ENCODE measurements at places on chromosomes 3 and 15. TPM values are rescaled to one million over a fixed set of nuclear protein-coding genes. Genes with fewer than 3 reads are reported as not detected.

Gene THBS1
- 41.4 TPM for total RNA-seq

Gene CCDC54
- total RNA-seq = not detected

Gene HYKK
- 9.4 TPM for total RNA-seq

Gene ATP13A5
- total RNA-seq = 0.35 TPM

Gene BCL6
- total RNA-seq = 35.4 TPM

Gene VWA5B2
- total RNA-seq = not detected

Gene NLGN1
- total RNA-seq = 5.0 TPM

Gene KY
- 0.19 TPM for total RNA-seq

Gene TRPM1
- total RNA-seq = not detected

Gene SAMMSON
- 6.1 TPM for total RNA-seq

Gene CISH
- total RNA-seq = 11.1 TPM

Gene CASR
- total RNA-seq = not detected

Gene DIPK2A
- total RNA-seq = 37.6 TPM

Gene FGF7
- total RNA-seq = 29.4 TPM

Gene GP9
- total RNA-seq = not detected

Gene CEMIP
- 2.8 TPM for total RNA-seq

Gene GDPGP1
- 5.1 TPM for total RNA-seq

DNA sequence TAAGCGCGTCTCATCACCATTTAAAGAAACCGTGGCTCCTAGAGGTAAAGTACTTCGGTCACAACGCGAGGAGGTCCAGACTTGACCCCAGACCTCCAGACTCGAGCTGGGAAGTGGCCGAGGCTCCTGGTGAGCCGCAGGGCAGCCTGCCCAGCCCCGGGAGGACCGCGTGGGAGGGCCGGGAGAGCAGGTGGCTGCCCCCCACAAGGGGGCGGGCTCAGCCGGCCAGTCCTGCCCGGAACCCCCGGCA, at the start of gene SLC27A2:
TSS of gene SLC27A2 (plus strand) at position 228 of the 250 bp plus-strand sequence. CDS start 232 bp downstream, outside the sequence.
- no peak for DNase-seq

DNA sequence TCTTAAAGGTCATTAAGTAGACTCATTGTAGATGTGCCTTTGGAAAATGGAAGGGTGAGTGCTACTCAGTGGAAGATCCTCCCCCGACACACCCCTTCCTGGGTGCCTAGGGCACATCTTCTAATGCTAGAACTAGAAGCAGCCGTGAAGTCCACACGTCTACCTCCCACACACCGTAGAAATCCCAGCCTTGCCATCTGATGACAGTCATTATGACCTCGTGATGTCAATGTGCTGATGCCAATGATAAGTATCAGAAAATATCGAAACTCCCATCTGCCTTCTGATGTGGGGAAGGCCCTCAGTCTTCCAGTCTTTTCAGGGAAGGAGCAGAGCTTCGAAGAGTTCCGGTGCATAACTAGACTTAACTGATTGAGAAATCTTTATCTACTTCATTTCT, 282.1 kb upstream of the ROPN1 start:
- DNase-seq = no peak

GRCh38 chr15:62994439-62994838, 48.1 kb upstream of the TPM1 start:
- no peak for DNase-seq

DNA sequence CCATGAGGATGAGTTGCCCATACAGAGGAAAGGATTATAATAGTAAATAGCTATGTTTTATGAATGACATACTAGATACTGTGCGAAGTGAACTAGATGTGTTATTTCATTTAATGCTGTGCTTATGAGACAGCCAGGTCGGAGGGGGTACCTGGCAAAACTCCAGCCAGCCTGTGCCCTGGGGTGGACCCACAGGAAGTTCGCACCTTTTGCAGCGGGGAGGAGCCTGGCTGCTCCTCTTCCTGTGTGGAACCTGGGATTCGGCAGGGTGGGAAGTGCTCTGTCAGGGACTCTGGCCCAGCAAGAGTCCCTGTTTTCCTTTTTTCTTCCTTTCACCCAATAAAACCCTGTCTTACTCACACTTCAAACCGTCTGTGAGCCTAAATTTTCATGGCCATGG, 452.2 kb downstream of the IL5RA start:
- DNase-seq = no peak

GRCh38 chr15:55993804-55994560, 570 bp upstream of the NEDD4 start:
- DNase-seq = no peak

DNA sequence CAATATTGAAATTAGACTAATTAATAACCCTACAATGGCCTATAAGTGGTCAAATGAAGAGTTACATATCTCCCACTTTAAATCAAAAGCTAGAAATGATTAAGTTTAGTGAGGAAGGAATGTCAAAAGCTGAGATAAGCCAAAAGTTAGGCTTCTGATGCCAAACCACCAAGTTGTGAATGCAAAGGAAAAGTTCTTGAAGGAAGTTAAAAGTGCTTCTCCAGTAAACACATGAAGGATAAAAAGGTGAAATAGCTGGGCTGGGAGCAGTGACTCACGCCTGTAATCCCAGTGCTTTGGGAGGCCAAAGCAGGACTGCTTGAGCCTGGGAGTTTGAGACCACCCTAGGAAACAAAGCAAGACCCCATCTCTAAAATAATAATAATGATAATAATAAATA, 46.9 kb upstream of the DCUN1D1 start:
- DNase-seq = no peak

- no peak for DNase-seq
Observed at GRCh38 chr15:96756146-96756545, 425.6 kb downstream of the NR2F2 start.

GRCh38 chr3:60190073-60190472, 1061.2 kb downstream of the FHIT start:
- DNase-seq = no peak

- DNase-seq = no peak
Observed at GRCh38 chr15:90201944-90202375, 830 bp downstream of the SEMA4B start.

GRCh38 chr15:62588938-62589670, 424.0 kb upstream of the C2CD4B start:
- DNase-seq = no peak

DNA sequence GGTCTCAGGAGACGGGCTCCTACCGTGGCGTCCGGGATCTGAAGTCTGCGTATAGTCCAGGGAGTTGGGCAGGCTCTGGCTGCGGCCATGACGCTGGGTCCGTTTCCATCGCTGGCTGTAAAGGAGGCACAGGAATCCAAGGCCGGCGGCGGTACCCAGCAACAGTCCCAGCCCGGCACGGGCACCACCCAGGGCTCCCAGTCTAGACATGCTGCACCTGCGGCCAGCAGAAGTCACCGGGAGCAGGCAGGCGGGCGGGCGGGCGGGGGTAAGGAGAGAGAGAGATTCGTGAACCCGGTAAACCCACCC, 526 bp downstream of the RMDN3 start:
- no peak for DNase-seq

- DNase-seq = no peak
Observed at GRCh38 chr15:25600751-25601150, 161.9 kb upstream of the UBE3A start.

GRCh38 chr3:188769831-188770230, 401.9 kb upstream of the TPRG1 start:
- no peak for DNase-seq

GRCh38 chr15:95202569-95203349, 971.4 kb downstream of the MCTP2 start:
- no peak for DNase-seq

DNA sequence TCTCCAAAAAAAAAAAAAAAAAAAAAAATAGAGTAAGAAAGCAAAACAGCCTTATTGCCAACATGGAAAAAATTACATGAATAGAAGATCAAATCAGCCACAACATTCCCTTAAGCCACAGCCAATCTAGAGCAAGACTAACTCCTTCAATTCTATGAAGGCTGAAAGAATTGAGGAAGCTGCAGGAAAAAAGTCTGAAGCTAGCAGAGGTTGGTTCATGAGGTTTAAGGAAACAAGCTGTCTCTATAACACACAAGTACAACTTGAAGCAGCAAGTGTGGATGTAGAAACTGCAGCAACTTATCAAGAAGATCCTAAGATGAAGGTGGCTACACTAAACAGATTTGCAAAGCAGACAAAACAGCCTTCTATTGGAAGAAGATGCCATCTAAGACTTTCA, 9.3 kb downstream of the PARL start:
- no peak for DNase-seq

GRCh38 chr15:71943806-71944205, 133.5 kb downstream of the NR2E3 start:
- no peak for DNase-seq

DNA sequence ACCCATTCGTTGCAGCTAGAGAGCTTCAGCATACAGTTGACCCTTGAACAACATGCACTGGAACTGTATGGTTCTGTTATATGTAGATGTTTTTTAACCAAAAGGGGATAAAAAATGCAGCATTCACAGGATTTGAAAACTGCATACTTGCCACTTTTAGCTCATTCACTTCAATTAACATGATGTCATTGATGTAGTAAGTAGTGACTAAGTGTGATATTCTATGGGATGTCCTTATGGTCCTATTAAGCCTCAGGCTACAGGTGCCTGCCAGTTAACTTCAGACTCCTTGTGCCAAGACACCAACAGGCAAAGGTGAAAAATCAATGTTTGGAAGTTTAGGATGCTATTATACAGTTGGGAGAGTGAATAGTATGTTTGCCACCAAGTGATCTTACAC, 553.6 kb upstream of the NECTIN3 start:
- no peak for DNase-seq

DNA sequence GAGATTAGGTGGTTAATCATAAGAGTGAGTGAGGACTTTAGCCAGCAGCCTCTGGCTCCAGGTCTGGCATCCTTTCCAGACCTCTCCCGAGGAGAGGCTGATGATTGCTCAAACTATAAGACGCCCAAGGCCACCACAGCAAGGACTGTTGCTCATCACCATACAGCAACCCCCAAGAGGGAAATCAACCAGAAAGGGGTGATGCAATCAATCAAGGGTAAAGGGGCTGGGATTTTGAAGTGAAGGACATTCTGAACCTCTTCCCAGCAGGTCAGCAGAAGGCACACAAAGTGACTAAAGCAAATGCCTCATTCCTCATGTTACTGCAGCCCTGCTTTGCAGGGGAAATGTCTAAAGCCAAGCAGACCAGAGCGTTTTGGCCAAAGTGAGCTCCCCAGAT, 247.3 kb upstream of the IGF1R start:
- no peak for DNase-seq

- DNase-seq = no peak
Observed at GRCh38 chr15:66831801-66832390, 129.9 kb downstream of the SMAD6 start.

- DNase-seq = no peak
Observed at GRCh38 chr15:52408823-52409222, 113.2 kb upstream of the MYO5C start.

DNA sequence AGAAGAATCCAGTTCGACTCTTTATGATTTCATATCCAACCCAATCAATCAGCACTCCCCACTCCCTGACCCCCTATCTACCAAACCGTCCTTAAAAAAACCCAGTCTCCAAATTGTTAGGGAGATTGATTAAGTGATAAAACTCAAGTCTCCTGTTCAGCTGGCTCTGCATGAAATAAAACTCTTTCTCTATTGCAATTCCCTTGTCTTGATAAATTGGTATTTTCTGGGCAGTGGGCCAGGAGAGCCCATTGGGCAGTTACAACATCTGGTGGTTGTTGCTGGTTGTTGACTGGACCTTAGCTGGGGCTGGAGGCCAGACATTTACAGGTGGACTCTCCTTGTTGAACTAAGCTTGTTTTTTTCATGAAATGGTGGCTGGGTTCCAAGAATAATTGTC, 642.3 kb downstream of the ROBO2 start:
- DNase-seq = no peak

GRCh38 chr3:155065537-155065936, 14.6 kb upstream of the MME start:
- DNase-seq = no peak

DNA sequence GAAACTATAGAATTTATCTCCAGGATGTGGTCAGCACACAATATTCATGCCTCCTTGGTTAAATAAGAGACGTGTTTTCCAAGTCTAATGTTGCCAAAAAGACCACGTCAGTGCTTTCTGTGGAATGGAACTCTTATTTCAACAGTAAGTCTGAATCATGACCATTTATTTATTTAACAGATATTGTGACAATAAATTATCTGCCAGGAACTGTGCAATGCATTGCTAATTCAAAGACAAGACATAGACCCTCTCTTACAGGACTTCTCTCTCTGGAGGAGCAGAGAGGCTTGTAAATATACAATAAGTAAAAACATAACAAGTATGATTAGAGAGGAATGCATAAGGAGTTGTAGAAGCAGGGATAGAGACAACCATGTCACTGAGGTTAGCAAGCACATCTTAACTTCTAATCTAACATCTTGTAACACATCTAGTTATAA, 227.5 kb downstream of the DTWD1 start:
- DNase-seq = no peak

- DNase-seq = no peak
Observed at GRCh38 chr3:73999501-73999900, 374.8 kb upstream of the PDZRN3 start.
